ENCODE measurements at places on chromosomes 16 and 17.

DNA sequence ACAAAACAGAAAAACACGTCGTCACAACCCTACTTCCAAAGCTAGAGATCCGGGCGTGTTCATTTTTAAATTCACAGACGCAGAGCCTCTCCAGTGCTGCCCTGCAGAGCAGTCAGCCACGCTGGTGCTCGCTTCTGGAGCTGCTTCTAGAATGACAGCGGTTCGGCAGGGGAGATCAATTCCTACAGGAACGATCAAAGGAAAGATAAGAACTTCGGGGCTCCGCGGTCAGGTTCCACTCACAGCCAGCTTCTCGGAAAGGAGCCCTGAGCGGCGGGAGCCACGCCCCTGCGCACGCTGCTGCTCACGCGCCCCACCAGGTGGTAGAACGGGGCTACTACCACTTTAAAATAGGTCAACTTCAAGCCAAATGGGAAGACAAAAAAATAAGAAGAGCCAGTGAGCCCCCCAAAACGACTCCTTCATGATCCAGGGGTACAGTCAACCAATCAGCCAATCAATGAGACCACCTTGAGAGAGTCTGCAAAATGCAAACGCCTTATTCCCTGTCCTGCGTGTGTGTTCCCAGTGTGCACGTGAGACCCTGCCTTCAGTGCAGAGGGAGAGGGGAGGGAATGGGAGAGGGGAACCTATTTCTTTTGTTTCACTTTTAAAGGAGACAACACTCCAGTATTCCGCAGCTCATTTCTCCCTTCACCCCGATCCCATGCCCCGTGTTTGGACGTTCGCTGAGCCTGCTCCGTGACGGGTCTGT lies 209.7 kb downstream of the RBFOX3 start:
- peak; percentile 72 for DNase-seq

GRCh38 chr16:84659656-84660300 lies 11.5 kb downstream of the KLHL36 start:
- DNase-seq, result no peak

DNA sequence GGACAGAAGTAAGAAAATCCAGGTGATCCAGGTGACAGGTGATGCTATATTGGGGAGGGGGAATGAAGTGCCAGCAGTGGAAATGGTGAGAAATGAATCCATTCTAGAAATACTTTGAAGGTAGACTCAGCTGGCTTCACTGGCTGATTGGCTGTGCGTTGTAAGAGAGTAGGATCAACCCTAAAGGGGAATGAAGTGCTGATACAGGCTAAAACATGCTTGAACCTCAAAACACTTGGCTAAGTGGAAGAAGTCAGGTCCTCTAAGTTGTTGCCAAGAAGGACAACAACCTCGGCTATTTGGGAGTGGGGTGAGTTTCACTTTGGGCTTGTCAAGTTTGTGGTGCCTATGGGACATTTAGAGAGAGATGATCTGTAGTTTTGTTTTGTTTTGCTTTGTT lies 24.1 kb upstream of the SCNN1B start:
- no peak for DNase-seq

DNA sequence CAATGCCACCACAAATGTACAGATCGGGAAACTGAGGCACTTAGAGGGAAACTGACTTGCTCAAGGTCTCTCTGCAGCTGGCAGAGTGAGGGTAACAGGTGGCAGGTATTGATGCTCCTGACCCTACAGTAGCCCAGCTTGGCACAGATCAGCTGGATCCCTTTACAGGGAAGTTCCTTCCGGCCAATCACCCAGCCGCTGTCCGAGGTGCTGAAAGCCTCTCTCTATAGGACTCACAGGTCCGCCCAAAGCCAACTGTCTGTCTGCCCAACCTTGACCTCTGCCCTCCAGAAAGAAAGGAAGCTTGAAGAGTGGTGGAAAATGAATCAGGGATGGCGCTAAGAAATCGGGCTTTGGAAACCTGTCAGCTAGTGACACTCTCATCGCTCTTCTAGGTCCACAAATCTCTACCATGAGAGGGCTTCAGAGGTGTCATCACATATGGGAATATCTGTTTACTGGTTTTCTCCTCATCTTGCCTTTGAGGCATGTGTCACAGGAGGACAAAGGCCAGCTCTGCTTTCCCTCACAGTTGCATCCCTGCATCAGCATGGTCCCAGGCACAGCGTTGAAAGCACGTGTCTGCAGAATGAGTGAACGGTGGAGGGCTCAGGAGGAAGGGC lies 246.2 kb downstream of the KATNIP start:
- DNase-seq, result peak; percentile 27

- no peak for DNase-seq
These were observed 36.0 kb upstream of the MED13 start for GRCh38 chr17:62101090-62101489.

GRCh38 chr17:49920030-49920769 lies 48.8 kb upstream of the DLX4 start:
- no peak for DNase-seq

DNA sequence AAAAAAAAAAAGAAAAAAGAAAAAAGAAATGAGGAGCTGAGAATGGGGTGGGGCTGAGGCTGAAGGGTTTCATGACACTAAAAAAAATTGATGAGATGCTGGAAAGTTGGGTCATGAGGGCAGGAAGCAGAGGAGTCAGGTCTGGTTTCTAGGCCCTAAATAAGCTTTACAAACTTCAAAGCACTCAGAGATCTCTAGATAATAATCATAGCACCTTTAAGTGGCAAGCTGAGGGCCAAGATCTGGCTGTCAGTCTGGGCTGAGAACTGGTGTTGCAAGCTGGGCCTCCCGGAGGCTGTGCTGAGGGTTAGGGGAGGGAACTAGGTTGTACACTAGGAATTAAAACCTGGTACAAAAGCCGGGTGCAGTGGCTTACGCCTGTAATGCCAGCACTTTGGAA lies 6.4 kb downstream of the ZNF764 start:
- no peak for DNase-seq

DNA sequence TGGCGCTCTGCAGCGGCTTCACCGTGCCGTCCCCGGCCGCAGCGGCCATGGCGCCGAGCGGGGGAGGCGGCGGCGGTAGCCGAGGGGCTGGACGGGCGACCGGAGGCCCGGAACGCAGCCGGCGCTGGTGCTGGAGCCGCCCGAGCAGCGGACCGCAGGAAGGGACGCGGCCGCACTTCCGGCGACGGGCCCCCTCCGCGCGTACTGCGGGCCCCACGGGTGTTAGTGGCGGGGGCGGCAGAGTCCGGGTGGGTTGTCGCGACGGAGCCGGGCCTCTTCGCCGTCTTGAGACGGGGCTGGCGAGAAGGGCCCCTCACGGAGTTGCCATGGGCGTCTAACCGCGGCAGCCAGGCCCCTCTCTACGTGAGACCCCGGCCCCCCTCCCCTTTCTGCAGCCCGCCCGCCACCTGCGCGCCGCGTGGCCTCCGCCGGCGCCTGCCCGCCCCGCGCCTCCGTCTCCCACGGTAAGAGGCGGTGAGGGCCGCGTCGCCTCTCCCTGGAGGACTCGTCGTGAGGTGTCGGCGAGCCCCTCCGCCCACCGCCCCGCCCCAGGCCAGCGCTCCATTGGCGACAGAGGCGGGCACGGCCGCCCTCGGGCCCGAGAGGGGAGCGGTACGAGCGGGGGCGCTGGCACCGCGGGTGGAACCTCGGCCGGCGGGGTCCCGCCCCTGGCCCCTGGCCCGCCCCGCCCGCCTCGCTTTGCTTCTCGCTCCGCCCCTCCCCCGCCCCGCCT lies at the start of the genes VPS9D1 and ZNF276:
TSS of gene VPS9D1 (minus strand) at position 86 of the 733 bp plus-strand sequence. CDS start at position 49, 37 bp downstream.
TSS of gene ZNF276 (plus strand) at position 725 of the 733 bp plus-strand sequence. CDS start 104 bp downstream, outside the sequence.
- peak; percentile 88 for DNase-seq

GRCh38 chr16:48681520-48681919 lies 71.5 kb upstream of the N4BP1 start:
- no peak for DNase-seq

GRCh38 chr16:89924925-89925307 lies 1.8 kb downstream of the TUBB3 start:
- no peak for DNase-seq

GRCh38 chr16:88769617-88770460 lies 15.2 kb downstream of the PIEZO1 start:
- DNase-seq, result peak; percentile 61

DNA sequence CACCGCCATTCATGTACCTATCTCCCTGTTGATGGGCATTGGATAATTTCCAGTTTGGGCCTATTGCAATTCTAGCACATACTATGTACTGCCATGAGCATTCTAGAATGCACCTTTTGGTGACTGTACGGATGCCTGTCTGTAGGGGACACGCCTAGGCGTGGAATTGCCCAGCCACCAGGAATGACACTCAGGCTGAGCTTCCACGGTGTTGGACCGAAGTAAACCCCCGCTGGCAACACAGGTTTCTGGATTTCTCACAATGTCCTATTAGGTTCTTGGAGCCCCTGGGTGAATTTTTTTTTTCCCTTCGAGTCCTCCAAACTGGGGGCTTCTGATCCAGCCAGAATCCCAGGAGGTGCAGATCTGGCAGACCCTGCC lies 146.6 kb downstream of the IRF8 start:
- peak; percentile 1 for DNase-seq

- no peak for DNase-seq
These were observed 13.0 kb downstream of the LASP1 start for GRCh38 chr17:38882870-38883269.

DNA sequence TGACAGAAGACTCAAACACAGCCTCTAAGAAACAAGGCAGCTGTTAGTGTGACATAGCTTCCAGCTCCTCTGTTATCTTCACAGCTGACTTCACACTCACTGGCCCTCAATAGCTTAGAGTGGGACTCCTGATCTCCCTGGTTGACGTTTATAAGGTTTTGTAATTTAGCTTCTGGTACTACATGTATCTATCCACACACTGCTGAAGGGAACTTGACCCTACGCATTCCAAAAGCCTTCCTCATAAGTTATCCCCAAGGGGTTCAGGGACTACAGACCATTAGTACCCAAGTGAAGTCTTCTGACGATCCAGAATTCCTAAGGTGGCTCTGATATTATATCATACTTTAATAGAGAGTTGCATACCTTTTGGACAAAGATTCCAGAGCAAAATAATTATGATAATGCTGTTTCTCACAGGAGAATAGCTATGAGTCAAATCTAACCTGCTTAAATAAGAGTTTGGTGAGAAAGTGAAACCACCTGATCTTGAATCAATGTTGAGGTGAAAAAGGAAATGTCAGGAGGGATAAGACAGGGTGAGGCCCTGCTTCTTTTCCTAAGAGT lies 14.5 kb downstream of the ACACA start:
- DNase-seq, result no peak

GRCh38 chr16:629185-629832 lies 1.5 kb upstream of the WFIKKN1 start:
- DNase-seq, result no peak

GRCh38 chr16:67194260-67194659 lies 2.3 kb downstream of the E2F4 start:
- DNase-seq, result no peak

DNA sequence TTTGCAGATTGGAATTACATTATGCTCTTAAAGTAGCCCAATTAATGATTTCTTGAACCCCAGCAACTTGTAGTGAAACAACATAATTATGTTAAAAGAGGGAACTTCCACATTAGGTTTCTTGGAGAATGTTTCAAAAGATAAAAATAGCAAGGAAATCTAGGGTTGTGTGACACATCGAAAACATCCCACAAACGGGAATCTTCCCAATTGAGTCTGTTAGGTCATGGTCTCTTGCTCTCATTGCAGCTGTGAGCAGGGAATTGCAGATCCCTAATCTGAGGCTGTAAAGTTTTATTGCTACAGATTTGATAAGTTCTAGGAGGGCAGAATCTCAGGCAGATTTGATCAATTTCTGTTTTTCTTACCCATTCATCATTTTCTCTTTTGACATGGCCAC lies 6.7 kb upstream of the LPO start:
- DNase-seq, result no peak

GRCh38 chr16:86740298-86740697 lies 161.9 kb downstream of the FOXL1 start:
- no peak for DNase-seq

GRCh38 chr16:16016388-16016964 lies 67.1 kb downstream of the ABCC1 start:
- no peak for DNase-seq

DNA sequence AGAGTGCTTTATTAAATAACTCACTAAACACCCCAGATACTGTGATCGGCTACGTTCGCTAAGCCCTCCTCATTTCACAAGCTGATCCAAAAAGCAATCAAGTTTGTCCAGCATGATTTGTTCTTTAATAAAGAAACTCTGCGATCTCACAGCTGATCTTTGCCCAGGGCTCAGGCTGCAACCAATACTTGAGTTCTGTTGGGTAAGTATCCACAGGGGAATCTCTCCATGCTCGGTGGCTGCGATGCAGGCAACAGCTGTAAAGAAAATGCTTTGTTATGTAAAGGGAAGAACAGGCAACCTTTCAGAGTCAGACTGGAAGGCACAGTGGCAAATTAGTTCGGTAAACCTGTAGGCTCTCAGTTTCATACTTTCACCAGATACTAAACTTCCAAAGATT lies 67.5 kb downstream of the SHISA6 start:
- no peak for DNase-seq

- no peak for DNase-seq
These were observed 630.8 kb upstream of the KIF2B start for GRCh38 chr17:53191878-53192277.

- DNase-seq, result no peak
These were observed 66.9 kb upstream of the MRTFB start for GRCh38 chr16:14004031-14004728.

DNA sequence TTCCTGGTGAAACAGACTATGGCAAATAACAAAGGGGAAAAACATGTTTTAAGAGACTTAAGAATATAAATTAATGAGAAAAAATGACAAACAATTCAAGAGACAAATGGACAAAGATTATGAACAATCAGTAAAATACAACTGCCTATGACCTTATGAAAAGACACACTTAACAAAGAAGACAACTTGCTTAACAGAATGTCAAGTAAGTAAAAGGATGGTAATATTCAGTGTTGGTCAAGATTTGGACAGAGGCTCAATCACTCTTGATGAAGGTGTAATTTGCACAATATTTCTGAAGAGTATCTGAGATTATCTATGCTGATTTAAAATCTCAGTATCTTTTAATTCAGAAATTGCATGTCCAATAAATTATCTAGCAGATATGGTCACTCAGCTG lies 34.4 kb downstream of the CREBBP start:
- DNase-seq, result no peak

- no peak for DNase-seq
These were observed 80.7 kb downstream of the HS3ST3B1 start for GRCh38 chr17:14381606-14382005.

GRCh38 chr16:89322321-89323119 lies 105.0 kb downstream of the ZNF778 start:
- no peak for DNase-seq

Measured in transverse colon (tissue), 4 donors.